ENCODE measurements at places on chromosomes 11 and 22. TPM values are rescaled to one million over a fixed set of nuclear protein-coding genes. Genes with fewer than 3 reads are reported as not detected.

DNA sequence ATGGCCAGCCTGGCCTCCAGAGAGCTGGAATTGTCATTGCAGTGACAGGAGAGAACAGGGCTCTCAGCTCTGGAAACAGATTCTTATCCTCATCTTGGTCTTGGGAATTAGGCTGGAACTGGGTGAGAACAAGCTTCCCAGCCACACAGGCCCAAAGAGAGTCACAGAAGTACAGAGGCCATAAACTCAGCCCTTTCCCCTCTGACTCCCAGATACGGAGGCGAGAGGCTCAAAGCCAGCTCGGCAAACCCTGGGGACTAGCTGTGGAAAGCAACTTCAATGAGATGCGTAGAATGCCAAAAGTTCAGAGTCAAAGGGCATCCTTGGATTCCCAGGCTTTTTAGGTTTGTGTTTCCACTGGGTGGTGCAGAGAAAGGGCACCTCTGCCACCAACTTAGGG is 14.3 kb upstream of the ABCC8 start:
- DNase-seq: no peak

DNA sequence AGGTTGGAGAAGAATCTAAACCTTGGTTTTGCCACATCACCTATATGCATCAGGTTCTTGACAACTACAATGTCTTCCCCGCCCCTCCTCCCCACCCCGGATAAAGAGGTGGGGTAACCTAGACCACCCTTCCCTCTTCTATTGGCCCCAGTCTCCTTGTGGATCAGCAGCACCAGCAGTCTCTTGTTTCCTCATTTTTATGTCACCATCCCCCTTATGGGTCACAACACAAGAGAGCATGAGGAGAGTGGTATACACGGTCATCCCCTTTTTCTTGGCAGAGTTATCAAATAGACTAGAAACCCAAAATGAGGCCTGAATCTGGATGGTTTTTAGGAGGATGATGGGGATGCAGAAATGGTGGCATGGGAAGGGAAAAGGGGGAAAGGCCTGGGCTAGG is 1.2 kb downstream of the MS4A4E start:
- no peak for DNase-seq

The FZD4 gene
- total RNA-seq: 59.5 TPM

The UPK2 gene
- not detected for total RNA-seq

The FAM89B gene
- 30.4 TPM for total RNA-seq

Data from tongue (tissue), 3 donors.